ENCODE measurements at places on chromosomes 1 and 21.

DNA sequence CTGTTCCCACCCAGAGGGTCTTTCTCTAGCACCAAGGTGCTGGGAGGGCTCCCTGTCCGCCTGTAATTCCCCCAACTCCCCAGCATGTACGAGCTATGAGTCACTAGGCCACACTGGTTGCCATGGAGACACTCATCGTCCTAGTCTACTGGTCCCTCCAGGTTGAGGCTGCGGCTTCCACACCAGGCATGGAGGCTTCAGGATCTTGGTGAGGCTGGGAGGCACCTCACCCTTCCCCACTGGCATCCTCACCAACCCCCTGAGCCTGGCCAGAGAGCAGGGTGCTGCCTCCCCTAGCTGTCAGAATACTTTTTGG lies 75.6 kb upstream of the KAZN start:
- DNase-seq: no peak

DNA sequence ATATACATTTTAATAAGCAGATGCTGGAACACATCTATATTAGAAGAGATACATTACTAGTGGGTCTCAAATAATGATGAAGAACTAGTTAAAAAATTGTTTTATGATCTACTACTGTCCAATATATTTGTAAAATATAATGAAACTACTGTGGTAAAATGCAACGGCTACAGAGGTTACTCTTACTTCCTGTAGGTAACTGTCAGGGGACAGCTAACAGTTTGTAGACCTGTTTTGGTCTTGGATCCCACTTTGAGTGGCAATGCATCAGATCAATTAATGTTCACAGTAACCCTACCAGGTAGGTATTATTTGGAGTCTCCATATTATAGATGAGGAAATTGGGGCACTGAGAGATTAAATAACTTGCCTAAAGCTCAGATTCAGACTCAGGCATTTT lies 26.7 kb upstream of the MYSM1 start:
- DNase-seq: no peak

- DNase-seq: no peak
Observed at GRCh38 chr1:109241344-109241743, 8.0 kb upstream of the CELSR2 start.

- peak; percentile 41 for DNase-seq
Observed at GRCh38 chr1:207495801-207496792, at the start of gene CR1. CR1 (plus strand) TSS chr1:207496157; CDS start chr1:207496268, 111 bp downstream.

GRCh38 chr1:7615138-7615537 lies 156.0 kb upstream of the VAMP3 start:
- no peak for DNase-seq

- DNase-seq: peak; percentile 95
Observed at GRCh38 chr1:231039161-231040018, 664 bp downstream of the FAM89A start.

DNA sequence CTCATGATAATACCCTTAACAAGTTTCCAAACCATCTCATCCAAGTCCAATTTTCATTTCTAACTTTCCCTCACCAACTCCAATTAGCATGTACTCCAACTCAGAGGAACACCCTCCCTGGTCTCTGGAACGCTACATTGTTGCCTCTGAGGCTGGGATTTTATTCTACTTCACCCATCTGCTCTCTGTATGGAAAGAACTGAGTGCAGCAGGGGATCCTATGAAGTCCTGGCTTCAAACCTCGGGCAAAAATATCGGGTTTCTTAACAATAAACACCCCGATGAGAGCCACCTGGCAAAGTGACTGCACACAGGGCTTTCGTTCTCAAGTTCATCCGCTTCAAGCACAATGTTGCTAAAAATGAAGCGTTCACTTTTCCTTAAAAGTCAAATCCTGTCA lies 99.6 kb downstream of the CRB1 start:
- DNase-seq: no peak

DNA sequence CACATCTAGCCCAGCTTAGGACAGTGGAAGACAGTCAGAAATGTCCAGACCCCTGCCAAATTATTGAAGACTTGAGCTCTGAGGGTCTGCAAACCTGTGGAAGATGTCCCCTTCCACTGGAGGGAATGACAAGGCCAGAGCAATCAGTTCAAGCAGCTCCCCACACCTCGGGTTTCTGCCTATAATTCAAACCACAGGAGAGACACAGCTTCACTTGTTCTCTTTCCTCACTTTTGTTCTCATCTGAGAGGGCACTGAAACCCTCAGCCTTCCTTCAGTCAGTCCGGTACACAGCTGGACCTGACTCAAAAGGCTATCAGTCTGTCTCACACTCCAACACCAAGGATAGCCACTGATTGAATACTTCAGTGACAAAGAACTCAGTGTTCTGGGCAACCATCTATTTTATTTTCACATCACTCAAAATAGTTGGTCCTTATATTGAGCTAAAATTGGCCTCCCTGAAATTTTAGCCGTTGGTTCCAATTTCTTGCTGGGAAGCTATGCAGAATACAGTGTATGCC lies 70.1 kb downstream of the TENT5C start:
- no peak for DNase-seq

DNA sequence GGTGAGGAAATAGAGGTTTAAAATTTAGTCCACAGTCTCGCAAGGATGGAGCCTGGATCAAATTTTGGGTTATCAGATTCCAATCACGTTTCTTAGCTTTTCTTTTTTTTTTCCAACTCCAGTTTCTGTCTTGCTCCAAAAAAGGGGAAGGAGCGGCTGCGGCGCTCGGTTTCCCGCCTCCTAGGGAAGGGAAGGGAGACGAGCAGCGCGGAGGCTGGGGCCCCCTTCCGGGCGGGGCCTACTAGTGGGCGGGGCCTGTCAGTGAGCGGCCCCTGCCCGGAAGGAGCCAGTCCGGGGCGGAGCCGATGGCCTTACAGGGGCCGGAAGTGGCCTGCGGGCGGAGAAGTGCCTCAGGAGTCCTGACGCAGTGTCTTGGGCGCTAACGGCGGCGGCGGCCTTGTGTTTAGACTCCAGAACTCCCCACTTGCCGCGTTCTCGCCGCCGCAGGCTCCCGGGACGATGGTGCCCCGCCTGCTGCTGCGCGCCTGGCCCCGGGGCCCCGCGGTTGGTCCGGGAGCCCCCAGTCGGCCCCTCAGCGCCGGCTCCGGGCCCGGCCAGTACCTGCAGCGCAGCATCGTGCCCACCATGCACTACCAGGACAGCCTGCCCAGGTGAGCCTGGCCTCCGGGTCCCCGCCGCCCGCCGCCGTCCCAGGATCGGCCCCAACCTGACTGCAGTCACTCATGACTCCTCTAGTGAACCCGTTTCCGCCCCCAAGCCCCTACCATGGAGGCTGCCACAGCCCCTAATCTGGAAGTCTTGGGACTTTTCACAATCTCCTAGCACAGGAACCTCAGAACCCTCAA lies at the start of gene CPT2:
TSS of gene CPT2 (plus strand) at position 340 of the 806 bp plus-strand sequence. CDS start at position 460, 120 bp downstream.
- DNase-seq: peak; percentile 98

DNA sequence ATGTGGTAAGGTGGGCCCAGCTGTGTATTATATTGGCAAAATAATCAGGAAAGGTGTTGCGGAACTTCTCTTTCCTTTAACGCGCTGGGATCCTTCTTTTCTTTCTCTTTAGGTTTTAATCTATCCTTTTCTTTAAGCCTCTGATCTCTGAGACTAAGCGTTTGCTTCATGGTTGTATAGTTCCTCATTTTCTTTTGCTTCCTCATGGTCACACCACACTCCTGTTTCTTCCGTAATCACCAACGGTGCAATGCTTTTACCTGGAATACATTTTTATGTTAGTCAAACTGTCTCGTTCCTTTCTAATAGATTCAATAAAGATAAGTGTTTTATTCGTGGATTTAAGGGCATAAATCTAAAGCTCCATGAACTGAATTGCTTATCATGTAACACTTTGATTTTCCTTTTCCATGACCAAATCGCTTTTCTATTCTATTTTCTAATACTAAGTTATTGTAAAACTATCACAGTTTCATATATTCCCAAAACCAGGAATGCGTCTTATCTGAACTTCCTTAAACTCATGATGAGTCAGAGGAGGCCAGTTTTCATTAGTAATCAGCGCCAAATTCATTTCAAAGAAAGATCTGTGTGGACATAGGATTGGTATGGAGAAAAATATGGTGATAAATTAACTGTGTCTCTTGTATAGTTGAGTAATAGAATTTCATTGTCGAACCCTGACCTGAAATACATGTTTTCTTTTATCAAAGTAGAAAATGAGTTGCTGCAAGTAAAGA lies 12.2 kb downstream of the SDCCAG8 start:
- no peak for DNase-seq

- no peak for DNase-seq
Observed at GRCh38 chr21:28906841-28907240, 85.8 kb downstream of the LTN1 start.

- no peak for DNase-seq
Observed at GRCh38 chr1:39275836-39276507, 71.5 kb downstream of the MACF1 start.

DNA sequence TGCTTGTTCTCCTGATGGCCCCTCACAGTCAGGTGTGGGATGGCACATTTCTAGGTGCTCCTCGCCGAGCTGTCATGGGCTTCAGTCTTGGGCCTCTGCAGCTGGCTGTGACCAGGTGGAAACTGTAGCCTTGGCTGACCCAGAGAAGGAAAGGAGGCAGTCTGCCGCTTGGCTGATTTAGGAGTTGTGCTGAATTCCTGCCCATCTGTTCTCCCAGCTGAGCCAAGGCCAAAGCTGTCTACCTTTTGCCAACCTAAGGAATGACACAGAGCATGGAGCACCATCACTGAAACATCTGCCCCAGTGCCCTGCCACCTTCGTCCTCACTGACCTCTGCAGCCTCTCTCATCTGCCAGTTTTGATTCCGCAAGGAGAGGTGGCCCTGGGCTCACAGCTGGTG lies 27.9 kb downstream of the UTP25 start:
- DNase-seq: no peak

DNA sequence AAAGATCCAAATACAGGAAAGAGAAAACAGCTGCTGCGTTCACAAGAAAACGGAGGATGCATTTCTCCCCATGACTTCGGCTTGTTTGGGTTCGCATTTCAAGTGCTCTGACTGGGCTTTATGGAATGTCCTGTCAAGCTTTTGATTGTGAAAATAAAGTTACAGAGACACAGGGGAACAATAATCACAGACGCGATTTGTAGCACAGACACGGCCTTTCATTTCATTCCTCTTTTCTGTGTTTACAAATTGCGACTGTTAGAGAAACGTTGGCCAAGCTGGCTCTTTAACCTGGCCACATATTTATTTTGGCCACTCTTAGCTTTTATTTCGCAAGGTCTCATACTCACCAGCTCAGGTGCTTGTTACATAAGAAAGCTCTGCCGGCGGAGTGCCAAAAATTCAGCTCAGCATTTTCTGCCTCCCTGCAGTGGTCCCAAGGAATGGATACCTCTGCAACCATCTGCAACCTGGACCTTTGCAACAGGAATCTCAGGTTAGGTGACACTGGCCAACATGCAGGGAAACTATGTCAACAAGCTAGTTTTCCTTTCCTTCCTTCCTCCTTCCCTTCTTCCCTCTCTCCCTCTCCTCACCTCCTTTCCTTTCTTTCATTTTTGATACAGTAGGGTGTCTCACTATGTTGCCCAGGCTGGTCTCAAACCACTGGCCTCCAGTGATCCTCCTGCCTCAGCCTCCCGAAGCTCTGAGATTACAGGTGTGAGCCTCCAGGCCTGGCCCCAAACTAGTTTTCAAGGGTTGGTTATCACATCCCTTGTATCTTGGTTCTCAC lies 58.2 kb upstream of the SLC45A1 start:
- DNase-seq: no peak

DNA sequence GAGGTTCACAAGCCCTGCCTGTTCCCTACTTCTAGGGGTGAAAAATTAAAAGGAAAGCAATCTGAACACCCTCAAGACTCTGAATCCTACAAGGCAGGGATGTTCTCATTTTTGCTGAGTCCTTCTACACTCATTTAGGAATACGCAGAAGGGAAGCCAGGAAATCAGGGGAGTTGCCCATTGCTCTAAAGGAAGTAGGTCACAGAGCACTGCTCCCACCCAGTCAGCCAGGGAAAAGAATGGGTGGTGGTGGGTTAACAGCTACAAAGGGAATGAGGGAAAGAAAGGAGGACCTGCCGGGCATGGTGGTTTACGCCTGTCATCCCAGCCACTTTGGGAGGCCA lies 2.4 kb upstream of the CTTNBP2NL start:
- no peak for DNase-seq

DNA sequence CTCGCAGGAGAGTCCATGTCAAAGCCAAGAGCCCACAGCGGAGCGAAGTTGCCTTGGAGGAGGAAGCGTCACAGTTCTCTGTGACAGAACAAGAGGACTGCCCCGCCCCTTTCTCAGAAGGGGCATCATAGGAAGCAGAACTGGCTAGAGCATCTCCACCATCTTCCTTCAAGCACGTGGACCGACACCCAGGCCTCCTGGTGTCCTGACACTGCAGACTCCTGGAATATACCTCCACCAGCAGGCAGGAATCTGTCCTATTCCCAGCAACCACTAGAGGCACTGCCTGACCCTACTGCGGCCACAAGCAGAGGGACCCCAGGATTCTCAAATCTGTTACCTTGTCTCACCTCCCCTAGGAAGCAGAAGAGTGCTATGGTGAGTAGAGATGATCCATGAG lies 37.8 kb downstream of the GPA33 start:
- peak; percentile 65 for DNase-seq

DNA sequence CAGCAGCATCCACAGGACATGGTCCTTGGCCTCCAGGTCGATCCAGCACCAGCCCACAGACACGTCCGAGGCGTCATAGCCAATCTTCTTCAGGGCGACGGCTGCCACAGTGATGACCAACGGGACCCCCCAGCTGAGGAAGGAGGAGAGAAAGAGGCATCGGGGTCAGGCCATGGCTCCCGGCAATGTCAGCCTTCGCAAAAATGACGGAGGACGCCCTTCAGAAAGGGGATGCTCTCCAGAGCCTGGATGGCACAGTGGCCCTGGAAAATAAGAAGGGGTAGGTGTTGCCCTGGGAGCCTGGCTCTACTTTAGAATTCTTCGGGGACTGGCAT lies 17.6 kb downstream of the GPR157 start:
- no peak for DNase-seq

GRCh38 chr1:67608661-67609576 lies 76.1 kb upstream of the GADD45A start:
- no peak for DNase-seq

DNA sequence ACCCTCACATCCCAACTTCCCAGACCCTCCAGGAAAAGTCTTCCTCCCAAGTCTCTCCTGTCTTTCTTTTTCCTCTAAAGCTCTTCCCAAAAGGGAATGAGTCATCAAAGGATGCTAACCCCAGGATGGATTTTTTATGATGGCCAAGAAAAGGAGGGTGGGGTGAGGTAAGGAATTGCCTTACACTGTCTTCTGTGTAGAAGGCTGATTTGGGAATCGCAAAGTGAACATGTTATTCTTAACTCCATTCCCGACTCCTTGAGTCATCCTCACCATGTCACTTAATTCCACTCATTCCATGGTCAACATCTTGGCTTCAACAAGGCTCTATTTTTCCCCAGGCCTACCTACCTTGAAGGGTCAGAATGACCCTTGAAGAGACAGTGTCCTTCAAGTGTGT lies 44.0 kb downstream of the TBX15 start:
- DNase-seq: no peak

GRCh38 chr1:155184835-155185782 lies 11.5 kb downstream of the TRIM46 start:
- no peak for DNase-seq

DNA sequence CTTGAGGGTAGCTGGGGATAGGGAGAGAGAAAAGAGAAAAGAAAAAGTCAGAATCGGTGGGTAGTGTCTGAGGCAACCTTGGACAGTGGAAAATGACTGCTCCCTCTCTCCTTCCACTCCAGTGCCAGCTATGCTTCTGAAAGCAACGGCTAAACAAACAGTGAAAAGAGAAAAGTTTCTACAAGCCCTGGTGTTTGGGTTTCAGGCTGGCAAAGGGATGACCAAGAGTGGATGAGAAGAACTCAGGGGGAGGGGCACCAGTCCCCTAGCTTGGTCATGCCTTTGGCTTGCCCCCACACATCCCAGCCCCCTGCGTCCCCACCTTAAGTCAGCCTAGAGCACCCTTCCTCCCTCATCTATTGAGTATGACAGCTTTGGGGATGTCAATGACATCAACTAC lies 8.6 kb downstream of the IL22RA1 start:
- no peak for DNase-seq
